ENCODE measurements at places on chromosomes 7 and 10. TPM values are rescaled to one million over a fixed set of nuclear protein-coding genes. Genes with fewer than 3 reads are reported as not detected.

SLC13A1 gene
- total RNA-seq: not detected

PPP1R17 gene
- total RNA-seq: 1.1 TPM

NMT2 gene
- 41.7 TPM for total RNA-seq

TUBB8 gene
- not detected for total RNA-seq

AFAP1L2 gene
- total RNA-seq: 24.6 TPM

CPA4 gene
- total RNA-seq: 0.59 TPM

CDHR1 gene
- 28.6 TPM for total RNA-seq

CRCP gene
- total RNA-seq: 51.6 TPM

KIAA1549 gene
- total RNA-seq: 21.8 TPM

EZH2 gene
- 2.4 TPM for total RNA-seq

IKZF1 gene
- 8.3 TPM for total RNA-seq

PRRT4 gene
- 3.1 TPM for total RNA-seq

ADGRA1 gene
- total RNA-seq: 34.1 TPM

GNGT1 gene
- 0.24 TPM for total RNA-seq

CYP2C9 gene
- total RNA-seq: not detected

GSTO2 gene
- total RNA-seq: 18.8 TPM

LRRC18 gene
- total RNA-seq: not detected

ANKRD61 gene
- not detected for total RNA-seq

DTX2 gene
- 21.3 TPM for total RNA-seq

MSS51 gene
- 7.1 TPM for total RNA-seq

Data from dorsolateral prefrontal cortex (tissue), 122 donors.